ENCODE measurements at places on chromosomes 13 and 19.

DNA sequence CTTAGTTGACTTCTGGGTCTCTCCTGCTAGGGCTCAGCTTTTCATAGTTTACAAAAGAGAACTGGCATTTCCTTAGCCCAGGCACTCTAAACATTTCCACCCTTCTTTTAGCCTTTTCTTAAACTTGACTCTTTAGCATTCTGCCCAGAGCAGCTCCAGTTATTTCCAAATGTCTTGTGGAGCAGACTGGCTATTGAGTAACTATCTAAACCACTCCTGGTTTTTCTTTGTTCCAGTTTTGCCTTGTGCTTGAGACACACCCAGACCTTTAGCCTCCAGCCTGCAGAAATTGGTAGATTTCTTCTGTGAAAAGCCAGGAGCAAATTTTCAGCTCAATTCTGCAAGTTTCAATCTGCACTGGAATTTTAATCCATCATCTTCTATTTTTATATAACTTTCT, 1813.1 kb downstream of the OLFM4 start:
- no peak for DNase-seq

DNA sequence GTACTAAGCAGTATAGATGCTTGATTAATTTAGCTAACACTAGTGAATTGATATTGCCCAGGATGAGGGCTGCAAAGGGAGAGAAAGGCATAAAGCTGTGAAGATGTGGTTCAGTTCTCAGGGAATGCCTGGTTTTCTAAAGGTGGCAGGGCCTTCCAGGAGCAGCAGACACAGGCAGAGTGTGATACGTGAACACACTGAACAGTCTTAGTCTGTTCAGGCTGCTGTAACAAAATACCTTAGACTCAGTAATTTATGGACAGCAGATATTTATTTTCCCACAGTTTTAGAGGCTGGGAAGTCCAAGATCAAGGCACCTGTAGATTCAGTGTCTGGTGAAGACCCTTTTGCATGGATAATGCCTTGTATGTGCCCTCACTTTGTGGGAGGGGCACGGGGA, 8.7 kb upstream of the SPATA13 start:
- DNase-seq: no peak

GRCh38 chr13:109665781-109666249, 120.6 kb downstream of the IRS2 start:
- DNase-seq: no peak

- peak; percentile 38 for DNase-seq
These were observed 5.8 kb upstream of the ONECUT3 start for GRCh38 chr19:1747285-1748114.

- peak; percentile 34 for DNase-seq
These were observed 499 bp downstream of the LSM7 start for GRCh38 chr19:2327773-2328400.

GRCh38 chr13:39394796-39395678, 208.0 kb downstream of the LHFPL6 start:
- no peak for DNase-seq

GRCh38 chr13:99614465-99614885, 113.2 kb downstream of the TM9SF2 start:
- peak; percentile 14 for DNase-seq

DNA sequence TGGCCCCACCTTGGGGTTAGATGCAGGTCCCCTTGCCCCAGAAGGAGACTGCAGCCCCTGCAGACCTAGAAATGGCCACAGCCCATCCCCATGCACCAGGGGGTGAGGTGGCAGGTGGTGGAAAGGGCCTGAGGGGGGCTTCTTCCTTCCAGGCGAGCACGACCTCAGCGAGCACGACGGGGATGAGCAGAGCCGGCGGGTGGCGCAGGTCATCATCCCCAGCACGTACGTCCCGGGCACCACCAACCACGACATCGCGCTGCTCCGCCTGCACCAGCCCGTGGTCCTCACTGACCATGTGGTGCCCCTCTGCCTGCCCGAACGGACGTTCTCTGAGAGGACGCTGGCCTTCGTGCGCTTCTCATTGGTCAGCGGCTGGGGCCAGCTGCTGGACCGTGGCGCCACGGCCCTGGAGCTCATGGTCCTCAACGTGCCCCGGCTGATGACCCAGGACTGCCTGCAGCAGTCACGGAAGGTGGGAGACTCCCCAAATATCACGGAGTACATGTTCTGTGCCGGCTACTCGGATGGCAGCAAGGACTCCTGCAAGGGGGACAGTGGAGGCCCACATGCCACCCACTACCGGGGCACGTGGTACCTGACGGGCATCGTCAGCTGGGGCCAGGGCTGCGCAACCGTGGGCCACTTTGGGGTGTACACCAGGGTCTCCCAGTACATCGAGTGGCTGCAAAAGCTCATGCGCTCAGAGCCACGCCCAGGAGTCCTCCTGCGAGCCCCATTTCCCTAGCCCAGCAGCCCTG, 4.2 kb upstream of the F10 start:
- DNase-seq: no peak

DNA sequence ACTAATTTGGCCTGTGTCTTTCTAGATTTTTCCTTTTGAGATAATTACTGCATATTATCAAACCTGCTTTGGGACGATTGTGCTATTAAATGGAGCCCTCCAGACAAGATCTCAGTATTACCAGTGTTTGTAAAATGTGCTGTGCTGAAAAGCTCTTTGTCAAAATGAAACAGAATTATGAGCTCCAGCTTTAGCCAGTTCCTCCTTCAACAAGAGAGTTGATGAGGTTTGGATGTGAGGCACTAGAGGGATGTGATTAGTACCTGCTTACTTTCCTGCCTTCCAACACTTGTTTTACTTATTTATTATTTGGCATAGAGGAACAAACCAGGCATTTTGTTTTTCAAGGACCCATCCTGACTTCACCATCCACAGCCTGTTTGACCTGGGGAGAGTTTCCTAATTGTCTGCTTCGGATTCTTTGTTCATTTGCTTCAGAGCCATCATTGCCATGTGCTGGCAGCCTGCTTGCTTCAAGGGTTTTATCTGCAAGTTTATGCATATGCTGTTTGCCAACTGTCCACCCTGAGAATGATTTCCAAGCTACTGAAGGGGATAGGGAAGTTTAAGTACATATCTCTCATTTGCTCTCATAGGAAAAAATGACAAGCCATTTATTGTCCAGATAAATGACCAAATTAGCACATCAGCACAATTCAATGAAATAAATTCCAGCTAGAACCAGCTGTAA, 32.9 kb upstream of the CPB2 start:
- DNase-seq: no peak

GRCh38 chr13:51892657-51893056, 30.9 kb downstream of the CCDC70 start:
- no peak for DNase-seq

GRCh38 chr19:4749870-4750590, 26.4 kb upstream of the DPP9 start:
- DNase-seq: no peak

DNA sequence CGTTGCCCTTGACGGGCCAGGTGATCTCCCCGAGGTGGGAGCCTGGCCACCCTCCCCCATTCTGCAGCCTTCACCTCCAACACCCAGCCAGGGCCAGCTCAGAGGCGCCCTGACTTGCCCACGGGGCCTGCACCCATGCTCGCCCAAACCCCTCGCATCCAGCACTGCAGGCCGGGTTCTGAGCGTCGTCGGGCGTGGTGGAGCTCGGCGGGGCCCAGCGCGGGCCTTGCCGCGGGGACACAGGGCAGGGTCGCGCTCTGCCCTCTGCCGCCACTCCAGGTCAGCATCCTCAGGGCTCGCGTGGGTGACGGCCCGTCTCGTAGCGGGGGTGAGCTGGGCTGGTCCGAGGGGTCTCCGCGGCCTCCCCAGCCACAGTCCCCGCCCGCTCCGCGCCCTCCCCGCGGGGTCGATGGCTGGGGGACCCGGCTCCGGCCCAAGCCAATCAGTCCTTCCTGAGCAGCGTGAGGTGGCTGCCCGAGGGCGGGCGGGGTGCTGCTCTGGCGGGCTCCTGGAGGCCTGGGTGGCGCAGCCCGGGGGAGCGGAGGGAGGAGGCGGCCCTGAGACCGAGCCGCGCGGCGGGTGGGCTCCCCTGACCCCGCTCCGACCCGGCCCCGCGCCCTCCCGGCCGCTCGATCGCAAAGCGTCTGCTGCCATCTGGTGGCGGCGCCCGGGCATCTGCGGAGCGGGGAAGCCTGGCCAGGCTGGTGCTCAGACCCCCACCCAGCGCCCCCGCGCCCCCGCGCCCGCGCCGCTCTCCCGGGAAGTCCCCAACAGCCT, 61.4 kb downstream of the CCNE1 start:
- DNase-seq: peak; percentile 68

- DNase-seq: no peak
These were observed 917 bp downstream of the FBXW9 start for GRCh38 chr19:12695514-12695913.

- DNase-seq: no peak
These were observed 77.6 kb downstream of the KDM4B start for GRCh38 chr19:5046339-5047039.

DNA sequence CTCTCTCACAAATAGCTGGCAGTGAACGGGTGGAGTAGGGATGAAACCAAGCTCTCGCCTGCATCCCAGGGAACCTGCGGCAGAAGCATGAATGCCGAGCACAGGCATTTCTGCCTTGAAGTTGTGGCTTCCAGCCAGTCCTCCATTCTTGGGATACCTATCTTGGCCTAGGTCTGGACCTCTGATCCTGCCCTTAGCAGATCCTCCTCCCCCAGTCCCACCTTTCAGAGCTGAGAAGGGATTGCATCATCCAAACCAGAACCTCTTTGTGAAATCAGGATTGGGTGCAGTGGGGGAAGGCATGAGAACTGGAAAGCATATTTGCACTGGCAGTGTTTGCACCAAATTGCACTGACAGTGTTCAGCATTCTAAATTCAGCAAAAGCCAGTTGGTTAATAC, 5.8 kb downstream of the ZNF780A start:
- DNase-seq: no peak

DNA sequence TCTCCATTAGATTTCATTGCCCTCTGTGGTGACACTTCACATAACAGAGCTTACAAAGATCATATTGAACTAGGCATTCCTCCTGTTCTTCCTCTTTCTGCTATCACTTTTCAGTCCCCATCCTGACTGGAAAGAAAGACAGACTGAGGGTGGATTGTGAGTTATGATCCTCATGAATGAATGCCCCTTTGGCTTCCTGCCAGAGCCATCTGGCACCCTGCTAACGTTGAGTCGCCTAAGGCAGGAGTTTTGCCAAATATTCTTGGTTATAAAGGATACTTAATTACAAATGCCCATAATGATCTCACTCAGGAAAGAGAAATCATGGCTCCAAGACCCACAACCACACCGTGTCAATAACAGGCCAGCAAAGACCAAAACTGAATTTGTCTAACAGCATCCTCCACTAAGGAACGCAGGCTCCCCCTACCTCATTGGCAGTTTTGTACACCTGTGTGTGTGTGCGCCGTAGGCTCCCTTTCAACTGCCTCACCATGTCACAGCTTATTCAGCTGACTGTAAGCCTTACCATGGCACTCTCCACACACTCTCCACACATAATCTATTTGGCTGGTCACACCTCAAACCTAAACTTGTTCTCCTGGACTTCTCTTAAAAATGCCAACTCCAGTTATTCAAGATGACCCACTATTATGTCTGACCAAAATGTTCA, 15.5 kb downstream of the ZNF211 start:
- no peak for DNase-seq

Measured in activated CD4-positive, alpha-beta T cell treated with anti-CD3 and anti-CD28 coated beads, Interleukin-2, amount 50 U/mL, for 1 hour (primary cell).